ENCODE measurements at places on chromosomes 1 and 21.

DNA sequence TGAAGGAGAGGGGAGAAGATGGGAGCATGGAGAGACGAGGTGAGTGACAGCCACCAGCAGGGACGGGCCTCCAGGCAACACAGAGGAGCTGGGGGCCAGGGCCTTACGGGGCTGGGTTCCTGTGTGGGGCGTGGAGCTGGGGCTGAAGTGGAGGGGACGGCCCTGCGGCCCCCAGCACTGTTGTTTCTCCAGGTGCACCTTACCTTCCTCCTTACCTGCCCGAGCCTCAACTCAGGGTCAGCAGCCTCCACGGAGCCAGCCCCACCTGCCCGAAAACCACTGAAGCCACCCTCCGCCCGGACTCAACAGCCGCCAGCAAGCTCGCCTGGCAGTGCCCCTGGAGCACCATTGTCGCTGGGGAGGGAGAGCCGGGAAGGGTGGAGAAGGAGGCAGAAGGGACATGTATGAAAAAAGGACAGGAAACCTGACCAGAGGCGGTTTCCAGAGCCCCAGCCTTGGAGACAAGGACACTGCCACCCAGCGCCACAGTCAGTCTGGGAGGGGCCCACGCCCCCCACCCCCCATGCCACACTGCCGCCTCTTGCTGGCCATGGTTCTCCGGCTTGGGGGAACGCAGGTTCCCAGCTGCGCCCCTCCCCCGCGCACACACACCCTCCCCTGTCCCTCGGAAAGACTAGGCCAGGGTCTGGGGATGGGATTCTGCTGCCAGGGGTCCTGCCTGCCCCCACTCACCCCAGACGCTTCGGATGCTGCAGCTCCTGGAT is 10.6 kb downstream of the PLA2G2F start:
- DNase-seq = no peak

DNA sequence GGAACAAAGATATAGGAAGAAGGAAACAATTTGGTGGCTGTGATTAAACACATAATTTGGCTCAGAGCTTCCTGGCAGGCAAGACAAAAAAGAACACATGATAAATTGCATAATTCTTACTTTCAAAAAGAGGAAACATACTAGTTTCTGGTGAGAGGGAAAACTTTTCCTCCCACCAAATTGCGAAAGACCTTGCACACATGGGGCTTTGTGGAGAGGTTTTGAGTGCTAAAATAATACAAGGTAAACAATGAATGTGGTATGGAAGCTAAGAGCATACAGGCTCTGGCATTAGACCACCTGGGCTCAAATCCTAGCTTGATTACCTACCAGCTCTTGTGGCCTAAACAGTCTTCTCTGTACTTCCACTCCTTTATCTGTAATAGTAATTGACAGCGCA is 140.2 kb upstream of the HOOK1 start:
- no peak for DNase-seq

DNA sequence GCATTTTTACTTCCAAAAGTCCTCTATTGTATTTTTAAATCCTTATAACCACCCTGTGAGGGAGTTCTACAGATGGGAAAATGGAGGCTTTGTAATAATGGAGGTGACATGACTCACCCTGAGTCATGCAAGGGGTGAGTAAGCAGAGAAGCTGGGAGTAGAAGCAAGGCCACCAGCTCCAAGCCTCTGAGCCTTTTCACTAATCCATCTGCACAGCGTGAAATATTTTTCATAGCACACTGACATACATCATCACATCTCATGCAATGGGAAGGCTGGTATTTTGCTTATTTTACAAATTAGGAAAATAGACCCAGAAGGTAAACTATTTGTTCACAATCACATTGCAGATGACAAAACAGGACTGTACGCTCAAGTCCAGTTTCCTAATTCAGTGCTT is 96.9 kb downstream of the KCNH1 start:
- no peak for DNase-seq

- no peak for DNase-seq
Observed at GRCh38 chr1:34279971-34280370, 103.3 kb downstream of the C1orf94 start.

- DNase-seq = peak; percentile 88
Observed at GRCh38 chr1:150561254-150561973, 12.2 kb downstream of the ADAMTSL4 start.

All from nephron progenitor cell (in vitro differentiated cells).